ENCODE measurements at places on chromosomes 13 and 19. TPM values are rescaled to one million over a fixed set of nuclear protein-coding genes. Genes with fewer than 3 reads are reported as not detected.

GRCh38 chr13:86298725-86299124 lies 499.5 kb upstream of the SLITRK6 start:
- H3K27me3 ChIP-seq, result no peaks in the 10 kb centered on the region
- H3K4me3 ChIP-seq, result no peak overlapping the region
- H3K27ac ChIP-seq, result no peak overlapping the region
- no peaks in the 10 kb centered on the region for H3K36me3 ChIP-seq
- H3K4me1 ChIP-seq, result no peaks in the 10 kb centered on the region

PTGIR gene
- 0.08 TPM for total RNA-seq

GRCh38 chr13:76892488-76892887 lies 6.3 kb upstream of the KCTD12 start:
- H3K27me3 ChIP-seq, result no peaks in the 10 kb centered on the region
- H3K27ac ChIP-seq, result no peak overlapping the region
- DNase-seq, result no peak
- no peaks in the 10 kb centered on the region for H3K36me3 ChIP-seq
- H3K4me3 ChIP-seq, result no peak overlapping the region

PLVAP gene
- 0.08 TPM for total RNA-seq

TSSK6 gene
- total RNA-seq, result 1.8 TPM

PRR36 gene
- 3.7 TPM for total RNA-seq

GRCh38 chr19:313988-314815 lies 23.0 kb upstream of the PLPP2 start:
- no peaks in the 10 kb centered on the region for H3K27me3 ChIP-seq
- no peak overlapping the region for H3K4me3 ChIP-seq
- H3K36me3 ChIP-seq, result no peaks in the 10 kb centered on the region
- no peak for DNase-seq
